Mesendoderm (in vitro differentiated cells): ENCODE measurements at places on chromosomes 6 and 20.

GRCh38 chr6:112155886-112156285, 68.5 kb downstream of the FAM229B start:
- no peak for DNase-seq
- H3K36me3 ChIP-seq = no peaks in the 10 kb centered on the region
- no peak overlapping the region for H3K27ac ChIP-seq
- H3K4me3 ChIP-seq = no peak overlapping the region
- H3K27me3 ChIP-seq = no peaks in the 10 kb centered on the region

DNA sequence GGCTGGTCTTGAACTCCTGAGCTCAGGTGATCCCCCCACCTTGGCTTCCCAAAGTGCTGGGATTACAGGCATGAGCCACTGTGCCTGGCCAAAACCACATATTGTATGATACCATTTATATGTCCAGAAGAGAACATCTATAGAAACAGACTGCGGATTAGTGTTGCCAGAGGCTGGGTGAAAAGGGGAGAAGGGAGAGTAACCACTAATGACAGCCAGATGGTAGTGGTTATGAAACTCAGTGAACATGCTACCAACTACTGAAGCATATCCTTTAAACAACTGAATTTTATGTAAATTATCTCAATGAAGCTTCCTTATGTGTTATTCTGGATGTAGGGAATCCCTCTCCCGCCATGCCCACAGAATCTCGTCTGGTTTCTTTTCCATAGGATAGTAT, 15.7 kb downstream of the SLC23A2 start:
- H3K36me3 ChIP-seq = no peaks in the 10 kb centered on the region
- no peak overlapping the region for H3K27ac ChIP-seq
- no peak for DNase-seq
- H3K4me1 ChIP-seq = no peaks in the 10 kb centered on the region
- no peak overlapping the region for H3K4me3 ChIP-seq

DNA sequence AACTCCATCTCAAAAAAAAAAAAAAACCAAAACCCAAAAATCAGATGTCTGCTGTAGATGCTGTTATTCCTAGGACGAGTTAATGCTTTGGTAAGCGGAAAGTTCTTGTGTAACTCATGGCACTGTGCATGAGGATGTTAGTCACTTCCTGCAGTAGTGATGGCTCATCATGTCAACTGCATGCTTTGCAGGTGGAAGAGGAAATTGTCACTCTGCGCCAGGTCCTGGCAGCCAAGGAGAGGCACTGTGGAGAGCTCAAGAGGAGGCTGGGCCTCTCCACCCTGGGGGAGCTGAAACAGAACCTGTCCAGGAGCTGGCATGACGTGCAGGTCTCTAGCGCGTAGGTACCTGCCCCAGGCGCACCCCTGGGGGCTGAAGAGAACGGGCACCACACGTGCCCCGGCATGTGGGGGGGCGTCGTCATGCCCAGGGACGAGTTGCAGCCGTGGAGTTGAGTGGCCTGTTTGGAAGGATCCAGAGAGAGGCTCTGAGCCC, 8.5 kb downstream of the TPD52L2 start:
- H3K36me3 ChIP-seq = peaks cover 26% of the 10 kb centered on the region
- no peak overlapping the region for H3K27ac ChIP-seq
- no peaks in the 10 kb centered on the region for H3K4me1 ChIP-seq
- no peaks in the 10 kb centered on the region for H3K27me3 ChIP-seq
- no peak overlapping the region for H3K4me3 ChIP-seq

GRCh38 chr20:9392892-9393857, 121.2 kb upstream of the LAMP5 start:
- no peaks in the 10 kb centered on the region for H3K27me3 ChIP-seq
- H3K4me1 ChIP-seq = no peaks in the 10 kb centered on the region
- no peaks in the 10 kb centered on the region for H3K36me3 ChIP-seq
- no peak overlapping the region for H3K4me3 ChIP-seq
- H3K27ac ChIP-seq = no peak overlapping the region

- H3K4me1 ChIP-seq = peaks cover 7% of the 10 kb centered on the region
- H3K27me3 ChIP-seq = no peaks in the 10 kb centered on the region
- H3K27ac ChIP-seq = peak overlapping the region; percentile 94
Measured at GRCh38 chr20:45765307-45765875, 26.3 kb downstream of the WFDC3 start.

DNA sequence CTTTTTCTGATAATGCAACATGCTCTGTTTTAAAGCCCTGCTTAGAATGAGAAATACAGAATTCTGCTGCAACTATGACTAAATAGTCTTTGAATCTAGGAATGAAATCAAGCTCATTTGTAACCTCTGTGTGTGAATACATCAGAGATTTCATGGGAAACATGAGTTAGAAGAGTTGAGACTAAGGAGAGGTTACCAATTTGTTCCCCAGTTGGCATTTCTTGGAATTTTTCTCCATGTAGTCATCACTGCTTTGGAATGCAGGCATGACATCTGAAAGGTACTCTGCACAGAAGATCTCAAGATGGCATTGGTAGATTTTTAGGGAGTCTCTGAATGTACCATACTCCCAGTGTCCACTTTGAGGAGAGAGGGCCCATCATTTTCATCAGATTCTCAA, 237.2 kb downstream of the TFAP2A start:
- no peak overlapping the region for H3K4me3 ChIP-seq
- no peaks in the 10 kb centered on the region for H3K27me3 ChIP-seq
- DNase-seq = peak; percentile 54
- no peaks in the 10 kb centered on the region for H3K36me3 ChIP-seq
- no peaks in the 10 kb centered on the region for H3K4me1 ChIP-seq
- H3K27ac ChIP-seq = no peak overlapping the region

DNA sequence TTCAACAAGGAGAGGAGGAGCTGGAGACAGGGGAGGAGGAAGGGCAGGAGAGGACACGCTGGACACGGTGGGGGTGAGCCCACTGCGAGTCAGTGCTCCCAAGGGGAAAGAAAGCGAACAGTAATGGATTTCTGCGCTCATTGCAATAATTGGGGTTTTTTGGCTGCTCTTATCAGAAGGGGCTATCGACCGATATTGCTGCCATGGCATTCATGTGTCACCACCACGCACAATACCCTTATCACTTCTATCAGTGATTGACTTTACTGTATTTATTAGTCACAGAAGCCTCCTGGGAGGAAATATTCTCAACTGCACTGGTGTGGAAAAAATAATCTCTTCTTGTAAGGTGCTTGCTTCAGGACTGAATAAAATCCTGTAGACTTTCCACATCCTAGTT, 55.8 kb downstream of the CEP43 start:
- H3K4me3 ChIP-seq = no peak overlapping the region
- DNase-seq = no peak
- no peaks in the 10 kb centered on the region for H3K36me3 ChIP-seq
- no peaks in the 10 kb centered on the region for H3K4me1 ChIP-seq

- no peak for DNase-seq
- no peak overlapping the region for H3K4me3 ChIP-seq
- H3K27ac ChIP-seq = no peak overlapping the region
- no peaks in the 10 kb centered on the region for H3K36me3 ChIP-seq
Measured at GRCh38 chr20:48193627-48194425, 408.5 kb upstream of the SULF2 start.

DNA sequence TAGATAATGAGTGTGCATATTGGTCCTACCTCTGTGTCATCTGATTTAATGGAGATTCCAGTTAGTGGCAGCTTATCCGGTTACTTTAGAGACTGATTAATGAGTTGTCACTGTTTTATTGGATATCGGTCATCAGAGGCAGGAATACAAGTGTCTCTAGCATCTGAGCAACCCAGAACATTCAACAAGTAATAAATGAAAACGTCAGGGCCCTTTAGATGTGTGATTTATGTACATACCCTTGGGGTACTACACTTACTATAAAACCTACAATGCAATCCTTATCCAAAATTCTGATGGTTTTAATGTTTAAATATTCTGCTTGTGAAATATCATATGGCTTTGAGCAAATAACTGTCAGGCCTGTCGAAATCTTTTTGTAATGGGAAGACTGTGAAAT, 1117.9 kb upstream of the FLRT3 start:
- no peak for DNase-seq
- H3K27ac ChIP-seq = no peak overlapping the region
- H3K27me3 ChIP-seq = peaks cover 2% of the 10 kb centered on the region
- no peaks in the 10 kb centered on the region for H3K4me1 ChIP-seq

DNA sequence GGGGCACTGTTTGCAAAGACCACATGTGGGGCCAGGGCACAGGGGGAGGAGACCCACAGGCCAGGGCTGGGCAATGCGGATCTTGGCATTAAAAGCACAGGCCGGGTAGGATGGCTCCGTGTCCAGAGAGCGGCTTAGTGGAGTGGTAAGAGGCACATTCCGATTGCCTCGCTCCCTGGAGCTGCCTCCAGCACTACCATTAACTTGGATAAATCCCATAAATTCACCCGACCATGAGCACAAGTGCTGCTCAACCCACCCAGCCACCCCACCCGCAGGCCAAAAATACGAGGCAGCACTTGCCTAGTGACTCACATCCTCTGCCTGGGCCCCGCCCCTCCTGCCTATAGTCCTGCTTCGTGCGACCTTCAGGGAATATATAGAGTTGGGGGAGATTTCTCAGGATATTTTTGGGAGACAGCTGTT, 67.5 kb upstream of the QKI start:
- no peaks in the 10 kb centered on the region for H3K36me3 ChIP-seq
- H3K27me3 ChIP-seq = no peaks in the 10 kb centered on the region
- DNase-seq = no peak
- no peak overlapping the region for H3K4me3 ChIP-seq
- no peak overlapping the region for H3K27ac ChIP-seq
